ENCODE measurements at places on chromosomes 1 and 21. TPM values are rescaled to one million over a fixed set of nuclear protein-coding genes. Genes with fewer than 3 reads are reported as not detected.

The OLFML2B gene
- total RNA-seq, result 0.86 TPM

The GNG12 gene
- 48.9 TPM for total RNA-seq

The MX2 gene
- 6.0 TPM for total RNA-seq

The ITLN1 gene
- not detected for total RNA-seq

The TP73 gene
- not detected for total RNA-seq

The SELE gene
- total RNA-seq, result 0.63 TPM

The HSPA6 gene
- total RNA-seq, result 0.54 TPM

The CLCA1 gene
- total RNA-seq, result not detected

The OPTC gene
- not detected for total RNA-seq

The ADAMTS5 gene
- 3.6 TPM for total RNA-seq

The SRGAP2C gene
- 8.9 TPM for total RNA-seq

The MAP3K7CL gene
- 0.64 TPM for total RNA-seq

The PROX1 gene
- total RNA-seq, result 55.2 TPM

The FAM163A gene
- 0.09 TPM for total RNA-seq

The FCRL1 gene
- not detected for total RNA-seq

The MYOM3 gene
- total RNA-seq, result 230 TPM

The CYP4A22 gene
- total RNA-seq, result not detected

The NID1 gene
- total RNA-seq, result 125 TPM

The FAM89A gene
- total RNA-seq, result 4.7 TPM

The LY9 gene
- 0.68 TPM for total RNA-seq

The BECN2 gene
- total RNA-seq, result not detected

The SPRR2A gene
- not detected for total RNA-seq

The OVAAL gene
- total RNA-seq, result 4.2 TPM

The TMEM240 gene
- 3.3 TPM for total RNA-seq

The GBP6 gene
- not detected for total RNA-seq

The RGS18 gene
- 3.5 TPM for total RNA-seq

The SYCP1 gene
- not detected for total RNA-seq

The PTBP2 gene
- 15.5 TPM for total RNA-seq

The AVPR1B gene
- not detected for total RNA-seq

The RNF186 gene
- total RNA-seq, result not detected

The DCST1 gene
- total RNA-seq, result not detected

The CELA3A gene
- not detected for total RNA-seq

The GBP1 gene
- total RNA-seq, result 170 TPM

All from heart left ventricle (tissue), 16 donors.